NCI-H2081 (cell line): ENCODE measurements at places on chromosomes 11 and 22.

DNA sequence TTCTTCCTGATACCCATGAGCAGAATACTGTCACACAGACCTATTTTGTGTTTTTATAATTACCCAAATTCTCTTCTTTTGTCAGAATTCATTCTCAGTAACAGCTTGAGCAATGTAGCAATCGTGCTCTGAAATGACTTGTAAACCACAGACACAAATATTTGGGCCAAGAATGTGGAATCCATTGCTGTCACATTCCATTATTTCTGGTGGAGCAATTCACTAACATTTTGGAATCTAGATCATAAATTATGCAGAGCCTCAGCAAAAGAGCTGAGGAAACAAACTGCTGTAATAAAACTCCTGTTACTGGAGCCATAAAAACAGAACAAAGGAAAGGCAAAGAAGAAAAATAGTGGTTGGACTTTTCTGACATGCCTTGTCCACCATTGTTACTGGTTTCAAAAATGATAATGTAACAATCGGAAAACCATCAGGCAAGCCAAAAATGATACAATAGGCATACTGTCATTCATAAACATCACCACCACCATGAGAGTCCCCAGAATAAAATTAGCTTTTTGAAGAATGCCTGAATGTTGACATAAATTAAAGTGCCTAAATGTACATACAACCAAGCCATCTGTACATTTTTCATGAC, 223.4 kb upstream of the PITPNB start:
- no peak for DNase-seq

- no peak for DNase-seq
Observed at GRCh38 chr22:31102441-31103081, 4.8 kb downstream of the SELENOM start.

DNA sequence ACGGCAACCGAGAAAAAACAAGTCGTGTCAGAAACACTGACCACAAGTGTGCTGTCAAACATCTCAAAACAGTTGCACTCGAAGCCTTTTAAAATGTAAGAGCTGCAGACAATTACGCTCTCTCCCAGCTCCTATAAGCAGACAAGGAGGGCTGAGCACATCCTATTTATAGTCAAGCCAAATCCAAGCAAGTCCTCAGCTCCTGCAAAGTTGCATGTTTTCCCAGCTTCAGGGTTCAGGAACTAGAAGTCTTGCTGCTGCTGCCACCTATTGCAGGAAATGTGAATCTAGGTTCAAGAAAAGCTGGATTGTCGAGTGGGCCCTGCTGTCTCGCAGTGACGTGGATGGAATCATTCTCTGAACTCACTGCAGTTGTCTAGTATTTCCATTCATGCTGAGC, 15.5 kb downstream of the EFCAB6 start:
- no peak for DNase-seq

- no peak for DNase-seq
Observed at GRCh38 chr11:1125803-1126202, 31.9 kb upstream of the MUC5AC start.

GRCh38 chr11:46693597-46694012, 6.8 kb downstream of the ARHGAP1 start:
- DNase-seq: no peak

DNA sequence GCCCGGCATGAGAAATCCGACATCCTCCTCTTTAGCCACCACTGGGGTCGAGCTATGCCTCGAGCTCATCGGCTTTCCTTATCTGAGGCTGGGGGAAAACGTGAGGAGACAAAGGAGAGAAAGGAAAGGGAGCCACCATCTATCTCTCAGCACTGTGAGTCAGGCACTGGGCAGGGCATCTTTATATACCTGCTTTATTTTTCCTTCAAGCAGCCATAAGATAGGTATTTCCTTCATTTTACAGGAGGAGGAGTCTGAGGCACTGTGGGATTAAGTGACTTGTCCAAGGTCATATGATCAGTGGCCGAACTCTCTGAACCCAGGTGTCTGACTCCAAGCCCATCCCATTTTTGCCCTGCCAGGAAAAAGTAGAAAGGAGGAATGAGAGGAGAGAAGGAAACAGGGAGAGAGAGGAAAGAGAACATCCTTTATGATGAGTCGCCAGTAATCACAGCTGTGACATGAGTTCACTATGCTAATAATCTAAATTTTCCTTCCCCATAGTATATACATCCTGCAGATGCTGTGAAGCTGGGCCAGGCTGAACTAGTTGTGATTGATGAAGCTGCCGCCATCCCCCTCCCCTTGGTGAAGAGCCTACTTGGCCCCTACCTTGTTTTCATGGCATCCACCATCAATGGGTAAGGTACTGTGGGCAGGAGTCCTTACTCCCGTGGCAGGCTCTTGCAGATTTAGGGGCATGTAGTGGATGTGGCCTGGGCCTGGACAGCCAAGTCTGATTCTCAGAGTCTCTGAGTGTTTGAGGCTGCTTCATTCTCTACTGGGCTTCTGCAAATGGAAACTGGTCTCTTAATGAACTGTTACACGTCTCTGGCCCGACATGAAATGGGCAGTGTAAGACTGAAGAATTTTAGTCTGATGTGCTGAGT, 21.8 kb downstream of the NAT10 start:
- DNase-seq: no peak

DNA sequence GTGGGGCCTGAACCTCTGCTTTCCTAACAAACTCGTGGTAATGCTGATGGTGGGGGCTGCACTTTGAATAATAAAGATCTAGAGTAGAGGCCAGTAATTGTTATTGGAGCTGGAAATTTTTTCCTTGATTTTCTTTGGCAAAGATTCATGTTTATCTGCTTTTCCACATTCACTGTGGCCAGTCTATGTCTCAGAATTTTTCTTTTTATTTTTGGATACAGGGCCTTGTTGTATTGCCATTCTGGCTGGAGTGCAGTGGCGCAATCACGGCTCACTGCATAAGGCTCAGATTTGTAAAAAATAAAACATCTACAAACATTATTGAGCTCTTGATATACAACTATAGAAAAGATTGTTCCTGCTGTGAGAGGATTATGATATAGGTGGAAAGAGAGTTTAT, 1.6 kb downstream of the TMEM135 start:
- DNase-seq: no peak
